Activated T-helper 1 cell treated with anti-CD3 and anti-CD28 coated beads, Interleukin-2, amount 50 U/mL, for 16 hours (primary cell): ENCODE measurements at places on chromosomes 6 and 20.
A peak's percentile ranks its signal among the peaks of the same experiment; 100 is the strongest.

DNA sequence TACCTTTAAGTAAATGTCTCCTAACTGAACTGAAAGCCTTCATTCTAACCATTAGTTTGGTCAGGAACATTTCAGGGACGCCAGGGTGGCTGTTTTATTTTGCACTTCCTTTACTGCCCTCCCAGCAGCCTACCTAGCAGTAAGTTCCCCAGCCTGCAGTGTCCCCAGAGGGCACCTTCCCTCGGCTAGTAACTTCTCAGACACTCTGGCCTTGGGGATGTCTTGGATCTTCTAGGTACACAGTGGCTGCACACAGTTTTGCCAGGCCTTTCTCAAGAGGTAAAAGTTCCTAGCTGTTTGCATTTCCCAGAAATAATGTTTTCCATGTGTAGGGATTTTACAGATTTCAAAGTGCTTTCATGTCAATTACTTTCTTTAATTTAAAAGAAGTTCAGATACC is 378 bp upstream of the LAMA2 start:
- no peak for DNase-seq

- no peak for DNase-seq
These were observed 2.4 kb downstream of the GMEB2 start for GRCh38 chr20:63624486-63624885.

- DNase-seq, result no peak
These were observed 40.4 kb upstream of the NAA20 start for GRCh38 chr20:19976595-19977372.

- DNase-seq, result no peak
These were observed 172.0 kb downstream of the COL9A1 start for GRCh38 chr6:70130865-70131264.

- DNase-seq, result no peak
These were observed 40.4 kb downstream of the SNX5 start for GRCh38 chr20:17928211-17928611.

- no peak for DNase-seq
These were observed 174.0 kb downstream of the MRPL14 start for GRCh38 chr6:43953256-43953655.

- no peak for DNase-seq
These were observed 12.1 kb downstream of the CLDN20 start for GRCh38 chr6:155275808-155276480.

GRCh38 chr6:150881911-150882481 is 16.5 kb downstream of the MTHFD1L start:
- no peak for DNase-seq

- DNase-seq, result peak; percentile 28
These were observed 140.1 kb downstream of the QKI start for GRCh38 chr6:163554663-163555062.

- DNase-seq, result no peak
These were observed 25.9 kb downstream of the ACSS1 start for GRCh38 chr20:25032065-25032477.

- peak; percentile 83 for DNase-seq
These were observed at the start of gene SNRPB2 for GRCh38 chr20:16729565-16730460. SNRPB2 (plus strand) TSS chr20:16730026; CDS start chr20:16731703, 1,677 bp downstream.

DNA sequence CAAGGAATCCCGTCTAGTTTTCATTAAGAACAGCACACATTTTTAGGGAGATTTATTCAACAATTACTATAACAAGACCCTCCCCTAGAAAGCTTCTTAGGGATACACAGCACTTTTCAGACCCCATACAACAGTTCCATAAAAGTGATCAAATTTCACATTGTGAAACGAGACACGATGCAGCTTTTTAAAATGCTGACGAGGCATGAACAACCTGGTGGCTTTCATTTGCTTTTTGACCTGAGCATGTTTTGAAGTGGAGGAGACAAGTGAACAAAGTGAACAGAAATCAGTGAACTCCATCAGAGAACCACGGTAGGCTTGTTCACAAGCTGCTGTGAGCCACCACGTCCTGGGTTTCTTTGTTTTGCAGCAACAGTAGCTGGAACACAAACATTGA is 112.2 kb downstream of the PCSK2 start:
- DNase-seq, result no peak

GRCh38 chr6:11847515-11848345 is 69.1 kb upstream of the ADTRP start:
- no peak for DNase-seq

- no peak for DNase-seq
These were observed 35.2 kb downstream of the RREB1 start for GRCh38 chr6:7142918-7143475.

DNA sequence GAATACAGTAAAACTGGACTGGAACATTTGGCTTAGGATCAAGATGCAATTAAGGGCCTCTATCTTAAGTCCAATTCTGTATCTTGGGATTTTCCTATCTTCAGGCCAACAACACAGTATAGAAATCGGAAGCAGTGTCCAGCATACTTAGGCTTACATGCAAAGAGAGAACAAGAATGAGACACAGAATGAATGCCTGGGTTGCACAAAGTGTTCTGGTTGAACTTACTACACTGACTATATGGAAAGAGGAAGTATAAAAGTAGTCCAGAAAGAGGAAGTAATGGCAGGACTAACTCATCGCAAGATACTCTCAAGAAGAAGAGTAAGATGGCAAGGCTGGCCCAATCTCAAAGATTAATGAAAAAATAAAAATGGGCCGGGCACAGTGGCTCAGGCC is 87.6 kb downstream of the BTBD9 start:
- DNase-seq, result no peak

DNA sequence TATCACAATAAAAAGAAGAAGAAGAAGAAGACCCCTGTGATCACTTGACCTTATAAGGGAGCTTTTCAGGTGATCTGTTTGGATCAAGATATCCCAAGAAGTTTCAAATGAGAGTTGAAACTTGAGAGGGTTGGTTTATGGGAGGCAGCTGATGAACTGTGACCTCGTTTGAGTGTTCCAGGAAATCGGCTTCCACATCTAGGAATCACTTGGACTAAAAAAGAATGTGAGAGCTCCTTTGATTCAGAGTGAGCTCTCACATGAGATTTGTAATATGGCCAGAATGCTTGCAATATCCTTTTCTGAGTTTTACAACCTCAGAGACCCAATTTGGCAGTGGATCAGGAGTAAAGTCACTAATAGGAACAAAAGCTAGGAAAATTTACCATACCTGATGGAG is 228.1 kb downstream of the ATXN1 start:
- no peak for DNase-seq

DNA sequence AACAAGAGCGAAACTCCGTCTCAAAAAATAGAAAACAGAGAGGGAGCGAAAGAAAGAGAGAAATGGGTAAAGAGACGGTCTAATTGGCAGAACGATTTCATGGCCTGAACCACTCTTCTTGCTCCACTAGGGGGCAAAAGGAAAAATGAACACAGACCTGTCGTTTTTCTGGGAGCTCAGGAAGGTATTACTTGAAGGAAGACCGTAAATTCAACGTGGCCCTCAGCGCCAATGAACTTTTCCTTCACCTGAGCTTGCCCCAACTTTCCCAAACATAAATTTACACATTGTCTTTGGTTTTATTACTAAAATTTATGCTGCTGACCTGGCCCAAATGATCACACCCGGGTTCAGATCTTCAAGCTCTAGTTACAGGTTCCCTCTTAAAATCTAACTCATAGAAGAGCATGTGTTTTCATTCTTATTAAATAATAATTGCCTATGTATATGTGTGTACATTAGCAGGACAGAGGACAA is 67.3 kb downstream of the ATP9A start:
- DNase-seq, result no peak

GRCh38 chr6:138456401-138456790 is 42.9 kb downstream of the NHSL1 start:
- DNase-seq, result no peak

DNA sequence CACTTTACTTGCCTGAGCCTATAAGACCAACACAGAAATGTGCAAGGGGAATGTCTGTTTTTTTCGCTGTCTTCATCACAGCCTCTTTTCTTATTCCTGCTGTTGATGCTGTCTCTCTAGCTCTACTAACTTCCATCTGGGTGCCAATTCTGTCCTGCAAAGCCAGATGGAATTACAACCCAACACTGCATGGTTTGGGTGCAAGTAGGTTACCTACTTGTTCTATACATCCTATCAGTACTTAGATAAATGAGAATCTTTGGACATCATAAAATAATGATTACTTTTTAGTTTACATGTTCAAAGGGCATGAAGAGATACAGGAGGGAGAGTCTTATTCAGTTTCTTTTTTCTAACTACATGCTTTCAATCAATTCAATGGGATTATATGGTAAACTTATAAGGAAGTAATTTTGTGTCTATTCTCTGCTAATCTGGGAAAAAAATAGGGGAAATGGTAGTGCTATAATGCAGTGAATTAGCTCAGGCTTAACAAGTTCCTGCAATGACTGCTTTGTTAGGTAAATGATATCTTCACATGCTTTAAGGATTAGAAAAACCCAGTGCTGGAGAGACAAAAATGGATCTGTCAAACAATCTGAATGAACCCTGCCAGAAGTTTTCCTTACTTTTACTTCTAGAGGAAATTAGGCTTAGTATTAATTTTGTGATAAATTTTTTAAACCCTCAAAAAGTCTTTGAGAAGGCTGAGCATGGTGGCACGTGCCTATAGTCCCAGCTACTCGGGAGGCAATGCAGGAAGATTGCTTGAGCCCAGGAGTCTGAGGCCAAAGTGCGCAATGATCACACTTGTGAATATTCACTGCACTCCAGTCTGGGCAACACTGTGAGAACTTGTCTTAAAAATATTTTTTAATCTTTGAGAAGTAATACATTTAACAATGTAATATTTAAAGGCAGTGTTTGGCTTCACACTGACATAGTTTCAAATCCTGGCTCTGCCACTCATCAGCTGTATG is 86.5 kb upstream of the E2F3 start:
- no peak for DNase-seq

- DNase-seq, result no peak
These were observed 33.7 kb upstream of the CCND3 start for GRCh38 chr6:41975276-41975675.

DNA sequence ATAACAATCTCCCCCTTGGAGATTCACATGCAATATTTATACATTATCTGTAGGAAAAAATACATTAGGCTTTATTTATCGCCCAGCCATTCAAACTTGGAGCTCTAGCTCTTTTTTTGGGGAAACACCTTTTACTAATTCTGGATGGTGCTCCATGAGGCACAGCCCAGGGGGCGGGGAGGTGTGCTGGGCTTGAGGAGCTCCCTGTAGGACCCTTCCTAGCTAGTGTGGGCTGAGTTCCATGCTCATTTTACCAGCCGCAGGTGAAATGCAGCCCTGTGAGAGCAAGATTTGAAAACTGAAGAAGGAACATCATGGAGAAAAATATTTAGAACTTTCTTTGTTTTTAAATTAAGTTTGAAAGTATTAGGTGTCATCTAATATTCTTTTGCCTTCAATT is 99.6 kb upstream of the POPDC3 start:
- no peak for DNase-seq

- DNase-seq, result no peak
These were observed 542.3 kb upstream of the JARID2 start for GRCh38 chr6:14703586-14703985.

GRCh38 chr6:164967102-164967501 is 342.3 kb downstream of the C6orf118 start:
- DNase-seq, result no peak

DNA sequence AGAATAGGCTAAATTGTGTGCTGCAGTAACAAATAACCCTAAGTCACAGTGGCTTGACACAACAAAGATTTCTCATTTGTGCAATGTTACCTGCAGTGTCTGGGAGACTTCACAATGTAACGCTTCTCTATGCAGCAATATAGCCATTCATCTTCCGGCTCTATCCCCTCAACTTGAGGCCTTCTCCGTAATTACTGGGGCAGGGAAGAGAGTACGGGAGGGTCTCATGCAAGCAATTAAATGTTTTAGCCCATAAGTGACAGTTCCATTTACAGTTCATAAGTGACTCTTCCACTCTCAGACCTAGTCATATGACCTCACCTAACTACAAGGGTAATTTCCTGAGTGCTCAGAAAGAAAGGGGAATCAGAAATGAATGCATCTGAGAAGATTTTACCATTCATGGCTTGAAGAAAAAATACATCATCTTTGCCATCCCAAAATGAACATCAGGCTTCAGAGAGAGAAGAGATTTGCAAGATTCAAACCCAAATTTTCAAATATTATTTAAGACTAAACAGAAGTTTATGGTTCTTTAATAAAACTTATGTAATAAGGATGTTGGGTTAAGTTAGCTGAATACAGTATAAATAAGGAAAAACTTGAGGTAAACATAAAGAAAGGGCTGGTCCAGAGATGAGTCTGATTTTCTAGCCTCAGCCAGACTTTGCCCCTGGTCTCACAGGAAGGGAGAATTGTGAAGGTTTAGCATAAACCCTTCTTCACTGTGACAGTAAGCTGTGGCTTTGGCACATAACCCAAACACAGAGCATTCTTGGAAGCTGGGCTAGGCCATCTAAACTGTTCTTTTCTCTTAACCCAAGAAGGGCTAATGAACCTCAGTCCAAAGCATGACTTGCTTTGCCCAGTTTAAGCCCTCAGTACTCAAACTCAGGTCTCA is 13.3 kb downstream of the GPR6 start:
- no peak for DNase-seq

- no peak for DNase-seq
These were observed 82.8 kb downstream of the SLC23A2 start for GRCh38 chr20:4918473-4918872.

GRCh38 chr20:58570204-58570859 is 55.1 kb upstream of the APCDD1L start:
- DNase-seq, result no peak

DNA sequence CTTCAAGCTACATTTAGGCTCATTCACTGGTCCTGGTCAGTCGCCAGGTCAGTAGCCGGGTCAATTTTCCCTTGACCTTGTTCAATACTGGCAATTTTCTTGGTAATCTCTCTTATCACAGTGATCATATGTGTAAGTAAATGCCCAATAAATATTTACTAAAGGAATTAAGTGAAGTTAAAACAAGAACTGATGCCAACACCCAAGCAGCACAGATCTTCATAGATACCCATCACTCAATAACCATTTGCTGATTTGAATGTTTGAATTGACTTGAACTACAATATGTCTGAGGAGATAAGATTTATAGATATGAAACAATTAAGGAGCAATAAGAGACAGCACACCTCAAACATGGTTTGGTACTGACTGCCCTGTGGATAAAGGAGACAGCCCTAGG is 100.8 kb upstream of the PREP start:
- DNase-seq, result no peak

- no peak for DNase-seq
These were observed 87.3 kb downstream of the FAM120B start for GRCh38 chr6:170393807-170394399.

- DNase-seq, result no peak
These were observed 68.2 kb downstream of the FIG4 start for GRCh38 chr6:109759098-109759955.

GRCh38 chr6:145608850-145609249 is 126.5 kb downstream of the EPM2A start:
- no peak for DNase-seq

DNA sequence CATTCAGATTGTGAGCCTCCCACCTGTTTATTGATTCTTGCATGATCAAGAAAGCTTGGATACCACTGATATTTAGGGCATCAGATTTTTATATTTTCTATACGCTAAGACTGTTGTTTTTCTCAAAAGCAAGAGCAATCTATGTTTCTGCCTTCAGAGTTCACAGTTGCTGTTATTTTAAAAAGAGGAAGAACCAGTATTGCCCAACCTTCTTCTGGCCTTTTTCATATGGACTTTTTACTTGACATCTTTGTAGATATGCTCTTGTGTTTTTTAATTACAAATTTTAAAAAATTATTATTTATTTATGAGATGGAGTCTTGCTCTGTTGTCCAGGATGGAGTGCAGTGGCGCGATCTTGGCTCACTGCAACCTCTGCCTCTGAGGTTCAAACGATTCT is 28.9 kb downstream of the SLC17A5 start:
- no peak for DNase-seq

GRCh38 chr20:41287327-41287726 is 30.2 kb downstream of the ZHX3 start:
- no peak for DNase-seq

GRCh38 chr6:110999634-111000270 is 17.9 kb downstream of the RPF2 start:
- DNase-seq, result no peak
